Stimulated activated CD4-positive, alpha-beta T cell treated with anti-CD3 and anti-CD28 coated beads, Interleukin-12 subunit alpha, Interleukin-12 subunit beta, amount 100 ng/mL, for 24 hours (primary cell): ENCODE measurements at places on chromosomes 3 and 15.
A peak's percentile ranks its signal among the peaks of the same experiment; 100 is the strongest.

- DNase-seq = no peak
Observed at GRCh38 chr15:69924531-69924930, 173.2 kb downstream of the TLE3 start.

GRCh38 chr3:100073714-100074307 lies 40.5 kb downstream of the FILIP1L start:
- DNase-seq = no peak

GRCh38 chr3:59313365-59313764 lies 263.5 kb upstream of the CFAP20DC start:
- peak; percentile 52 for DNase-seq

DNA sequence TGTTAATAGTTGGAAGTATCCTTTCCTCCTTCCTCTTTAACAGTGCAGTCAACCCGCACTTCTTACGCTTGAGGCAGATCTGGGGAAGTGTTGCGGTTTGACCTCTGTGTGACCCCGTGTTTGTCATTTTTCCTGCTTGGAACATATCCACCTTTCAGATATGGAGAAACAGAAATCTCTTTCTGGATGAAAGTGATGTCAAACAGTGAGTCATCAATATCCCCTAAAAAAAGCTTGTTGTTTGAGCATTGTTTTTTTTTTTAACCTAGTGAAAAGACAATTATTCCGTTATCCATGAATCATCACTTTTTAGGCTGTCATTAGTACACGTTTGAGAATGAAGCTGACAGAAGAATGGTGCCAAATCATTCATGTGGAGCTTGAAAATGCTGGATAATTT lies 293.7 kb downstream of the ARPP21 start:
- DNase-seq = no peak

DNA sequence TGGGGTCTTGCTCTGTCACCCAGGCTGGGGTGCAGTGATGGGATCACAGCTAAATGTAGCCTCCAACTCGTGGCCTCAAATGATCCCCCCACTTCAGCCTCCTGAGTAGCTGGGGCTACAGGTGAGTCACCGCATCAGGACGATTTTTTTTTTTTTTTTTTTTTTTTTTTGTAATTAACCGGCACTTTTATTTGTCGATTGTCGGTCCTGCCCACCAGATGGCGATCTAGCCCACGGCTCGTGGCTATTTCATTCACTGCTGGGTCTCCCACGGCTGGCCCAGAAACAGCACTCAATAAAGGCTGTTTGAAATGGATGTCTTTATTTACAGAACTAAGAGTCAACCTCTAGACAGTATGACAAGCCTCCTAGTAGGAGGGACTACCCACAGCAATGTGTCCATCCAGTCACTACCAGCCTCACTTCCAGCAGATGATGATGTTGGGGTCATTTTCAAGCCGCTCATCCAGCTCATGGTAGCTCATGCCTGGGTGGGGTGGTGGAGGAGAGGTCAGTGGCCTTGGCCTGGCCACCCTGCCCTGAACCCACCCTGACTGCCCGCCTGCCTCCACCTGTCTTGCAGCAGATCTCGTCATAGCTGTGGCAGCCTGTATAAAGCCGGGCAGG lies 1.8 kb upstream of the ZMYND10 start:
- DNase-seq = peak; percentile 43

GRCh38 chr15:84747416-84748273 lies 747 bp upstream of the ZNF592 start:
- DNase-seq = peak; percentile 58

DNA sequence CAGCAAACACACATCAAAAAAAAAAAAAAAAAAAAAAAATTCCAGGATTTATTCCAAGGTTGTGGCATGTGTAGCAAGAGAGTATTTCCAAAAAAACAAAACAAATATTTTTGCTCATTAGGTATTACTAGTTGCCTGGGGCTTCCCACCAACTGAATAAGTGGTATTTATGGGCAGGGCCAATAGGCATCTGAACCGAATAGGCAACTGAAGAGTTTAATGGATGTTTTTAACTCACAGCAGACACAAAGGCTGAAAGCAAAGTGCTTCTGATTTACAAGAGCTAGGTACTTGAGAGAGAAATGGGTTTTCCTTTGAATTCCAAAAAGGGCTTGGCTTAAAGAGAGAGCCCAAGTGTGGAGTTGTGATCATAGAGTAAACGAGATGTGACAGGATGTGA lies 21.4 kb downstream of the EIF4E3 start:
- DNase-seq = no peak

GRCh38 chr3:73448761-73449301 lies 175.9 kb downstream of the PDZRN3 start:
- DNase-seq = no peak

GRCh38 chr15:71364117-71364584 lies 248.9 kb downstream of the THSD4 start:
- DNase-seq = no peak

DNA sequence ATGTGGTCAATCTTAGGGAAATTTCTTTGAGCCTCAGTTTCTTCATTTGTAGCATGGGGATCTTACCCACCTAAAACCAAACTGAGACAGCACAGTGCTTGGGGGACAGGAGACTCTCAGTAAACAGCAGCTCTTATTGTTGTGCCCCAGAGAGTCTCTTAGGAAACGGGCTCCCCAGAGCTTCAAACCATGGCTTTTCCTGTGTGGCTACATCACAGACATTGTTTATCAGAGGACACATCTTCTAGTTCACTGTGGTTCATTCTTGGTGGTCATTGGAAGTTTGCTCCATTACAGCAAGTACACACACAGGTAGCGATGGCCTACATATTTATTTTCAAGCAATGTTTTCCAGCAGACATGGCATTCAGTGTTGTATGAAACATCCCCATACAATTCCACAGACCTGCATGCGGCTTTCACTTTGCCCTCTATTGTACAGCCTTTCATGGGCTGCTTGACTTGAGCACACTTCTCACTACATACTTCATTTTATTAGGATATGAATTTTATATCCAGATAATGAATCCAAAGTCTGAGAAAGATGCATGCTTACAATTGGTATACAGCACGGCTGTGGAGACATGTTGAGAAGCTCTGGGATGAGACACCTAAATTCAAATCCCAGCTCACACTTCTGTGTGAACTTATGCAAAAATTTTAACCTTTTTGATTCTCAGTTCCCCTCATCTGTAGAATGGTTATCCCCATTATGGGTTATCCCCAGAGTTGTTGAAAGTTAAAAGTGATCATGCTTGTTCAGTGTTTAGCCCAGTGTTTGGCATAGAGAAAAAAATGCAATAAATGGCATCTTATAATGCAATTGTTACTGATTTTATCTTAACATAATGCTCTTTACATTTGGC lies 84.8 kb upstream of the ICE2 start:
- DNase-seq = no peak

DNA sequence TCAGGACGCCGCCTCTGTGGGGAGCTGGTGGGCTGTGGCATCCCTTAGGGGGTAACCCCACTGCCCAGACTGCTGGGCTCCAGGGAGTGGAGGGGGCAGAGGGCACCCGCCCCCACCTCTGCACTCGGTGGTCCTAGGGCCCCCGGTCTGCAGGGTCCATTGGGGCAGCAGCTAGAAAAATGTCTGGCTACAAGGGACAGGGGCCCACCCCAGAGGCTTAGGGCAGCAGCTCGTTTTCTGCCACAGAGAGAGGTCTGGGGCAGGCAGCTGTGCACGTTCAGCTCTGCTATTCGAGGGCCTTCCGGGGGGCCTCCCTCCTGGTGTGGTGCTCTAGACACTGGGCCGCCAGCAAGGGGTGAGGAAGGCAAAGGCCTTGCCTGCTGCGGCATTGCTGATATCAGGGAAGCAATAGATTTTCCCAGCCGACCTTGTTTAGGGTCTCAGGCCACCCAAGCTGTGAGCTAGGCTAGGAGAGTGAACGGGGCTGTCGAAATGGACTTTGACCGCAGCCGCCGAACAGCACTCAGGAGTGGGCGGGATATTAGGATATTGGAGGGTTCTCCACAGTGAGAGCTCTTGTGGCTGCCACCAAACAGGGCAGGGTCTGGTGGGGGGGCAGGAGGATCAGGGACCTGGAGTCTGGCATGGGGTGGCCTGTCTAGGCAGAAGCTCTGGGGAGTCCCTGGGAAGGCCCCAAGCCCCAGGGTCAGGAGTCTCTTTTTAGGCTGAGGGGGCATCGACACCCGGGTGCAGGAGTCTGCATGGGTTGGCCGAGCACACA lies 61.4 kb upstream of the KLF13 start:
- DNase-seq = no peak

- no peak for DNase-seq
Observed at GRCh38 chr3:61353382-61353781, 102.1 kb upstream of the FHIT start.

GRCh38 chr15:69783211-69783610 lies 314.5 kb downstream of the TLE3 start:
- no peak for DNase-seq

DNA sequence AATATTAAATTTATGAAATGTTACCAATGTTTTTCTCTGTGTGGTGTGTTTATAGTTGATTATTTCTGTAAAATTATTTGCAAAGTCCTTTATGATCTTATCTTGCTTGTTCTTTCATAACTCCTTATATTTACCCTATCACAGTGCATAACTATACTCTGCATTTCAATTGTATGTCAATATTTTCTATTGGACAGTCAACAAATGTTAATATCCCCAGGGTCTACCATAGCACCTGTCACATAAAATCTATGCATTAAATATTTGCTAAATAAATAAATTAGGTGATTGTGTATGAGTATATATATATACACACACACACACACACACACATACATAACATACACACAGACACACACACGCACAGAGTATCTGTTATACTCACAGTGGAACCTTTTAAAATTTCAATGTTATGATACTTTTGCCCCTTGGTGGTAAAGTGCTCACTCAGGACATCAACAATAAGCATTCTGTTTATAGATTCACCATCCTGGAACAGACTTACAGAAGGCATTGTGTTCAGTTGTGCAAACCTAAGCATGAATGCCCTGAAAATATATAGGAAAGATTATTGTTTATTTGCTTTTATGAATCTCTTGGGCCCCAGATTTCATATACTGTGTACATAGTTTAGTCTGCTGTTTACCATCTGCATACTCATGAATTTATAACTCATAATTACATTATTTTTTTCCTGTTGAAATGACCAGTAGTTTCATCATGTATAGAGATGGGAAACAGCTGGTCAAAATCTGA lies 443.7 kb downstream of the EPHA6 start:
- DNase-seq = no peak

GRCh38 chr3:38620236-38620635 lies 29.3 kb downstream of the SCN5A start:
- DNase-seq = no peak

DNA sequence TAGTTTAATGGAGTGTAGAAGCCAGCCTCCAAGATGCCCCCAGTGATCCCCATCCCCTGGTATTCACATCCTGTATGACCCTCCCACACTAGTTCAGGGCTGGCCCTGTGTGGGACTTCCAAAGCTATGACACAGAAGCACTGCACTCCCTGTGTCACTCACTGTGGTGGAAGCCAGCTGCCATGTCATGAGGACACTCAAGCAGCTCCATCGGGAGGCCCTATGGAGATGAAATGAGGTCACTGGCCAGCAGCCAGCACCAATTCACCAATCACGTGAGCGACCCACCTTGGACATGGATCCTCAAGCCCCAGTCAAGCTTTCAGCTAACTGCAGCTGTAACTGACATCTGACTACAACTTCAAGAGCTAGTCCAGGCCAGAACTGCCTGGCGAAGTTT lies 3.9 kb upstream of the ACAN start:
- no peak for DNase-seq

DNA sequence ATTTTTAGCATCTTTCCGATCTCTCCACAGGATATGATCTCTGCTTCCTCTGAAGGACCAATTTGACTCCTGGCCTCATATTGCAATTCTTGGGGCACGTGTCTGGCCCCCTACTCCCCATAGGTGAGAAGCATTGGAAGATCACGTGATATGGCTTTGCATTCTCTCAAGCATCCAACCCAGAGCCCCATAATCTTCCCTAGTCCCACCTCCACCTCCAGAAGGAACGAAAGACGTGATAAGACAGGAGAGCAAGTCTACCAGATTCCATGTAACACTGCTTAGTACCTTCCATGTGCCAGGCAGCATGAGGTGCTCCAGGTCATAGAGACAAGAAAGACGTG lies 176.3 kb downstream of the MEGF11 start:
- DNase-seq = no peak

- DNase-seq = no peak
Observed at GRCh38 chr15:100230784-100231183, 111.0 kb downstream of the ADAMTS17 start.

DNA sequence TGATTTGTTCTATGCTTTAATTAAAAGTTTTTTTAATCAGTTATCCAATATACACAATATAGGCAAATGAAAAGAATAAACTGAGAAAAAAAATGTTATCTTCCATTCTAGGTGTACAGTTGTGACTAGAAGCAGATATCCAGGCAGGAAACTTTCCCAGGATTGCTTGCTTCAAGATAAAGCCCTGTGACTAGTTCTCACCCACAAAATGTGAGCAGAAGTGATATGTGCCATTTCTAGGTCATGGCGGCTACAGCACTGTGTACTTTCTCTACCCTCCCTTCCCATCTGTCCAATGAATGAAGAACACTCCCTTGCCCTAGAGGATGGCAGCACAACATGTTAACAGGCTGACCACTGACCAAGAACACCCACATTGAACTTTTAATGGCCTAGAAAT lies 110.5 kb upstream of the STT3B start:
- no peak for DNase-seq

DNA sequence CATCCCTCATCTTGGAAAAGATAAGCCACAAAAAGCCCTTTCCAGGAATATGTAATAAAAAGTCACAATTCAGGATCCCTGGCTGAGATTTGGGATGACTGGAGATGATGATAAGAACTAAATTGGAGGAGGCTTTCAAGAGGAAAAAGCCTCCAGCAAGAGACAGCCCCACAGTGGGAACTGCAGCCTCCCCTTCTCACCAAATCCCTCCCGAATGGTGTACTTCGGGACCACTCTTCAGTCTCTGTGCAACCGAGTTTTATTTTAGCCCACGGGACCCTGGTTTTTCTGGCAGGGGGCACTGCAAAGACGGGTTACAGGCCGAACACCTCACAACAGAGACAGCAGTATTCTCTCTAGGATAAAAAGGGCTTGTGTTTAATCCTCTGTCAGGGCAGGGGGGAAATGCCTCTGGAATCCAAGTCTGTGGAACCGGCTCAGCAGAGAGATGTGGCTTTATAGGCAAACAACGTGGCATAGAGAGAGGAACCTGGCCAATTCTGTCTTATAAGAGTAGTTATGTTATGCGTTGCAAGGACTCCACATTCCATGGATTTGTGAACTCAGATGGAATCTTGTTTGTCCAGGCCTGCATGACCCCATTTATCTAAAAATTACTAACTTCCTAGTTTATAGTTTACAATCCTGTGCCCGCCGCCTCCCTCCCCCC lies 1.2 kb upstream of the LMCD1 start:
- no peak for DNase-seq

- DNase-seq = no peak
Observed at GRCh38 chr3:182105875-182106274, 394.1 kb downstream of the SOX2 start.

- no peak for DNase-seq
Observed at GRCh38 chr3:129773691-129774663, 119.5 kb downstream of the TMCC1 start.

DNA sequence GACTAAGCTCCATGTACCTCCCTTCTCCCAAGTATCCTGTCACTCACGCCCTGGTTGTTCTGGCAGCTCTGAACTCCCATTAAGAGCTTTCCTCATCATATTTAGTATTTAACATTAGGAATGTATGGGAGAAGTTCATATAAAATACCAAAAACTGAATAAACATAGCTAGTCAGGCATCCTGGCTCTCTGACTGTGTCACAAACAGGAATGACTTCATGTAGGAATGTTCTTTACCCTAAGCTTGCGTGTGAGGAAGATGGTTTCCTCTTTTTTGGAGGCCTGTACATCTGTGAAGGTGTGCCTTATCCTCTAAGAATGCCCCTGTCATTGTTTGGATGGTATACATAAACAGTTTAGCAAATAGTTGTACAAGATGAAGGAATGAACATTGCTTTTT lies 38.6 kb downstream of the SEMA6D start:
- no peak for DNase-seq
